ENCODE measurements at places on chromosomes 16 and 17.

- peak; percentile 69 for DNase-seq
Measured at GRCh38 chr16:67246081-67246755, 1.1 kb downstream of the FHOD1 start.

DNA sequence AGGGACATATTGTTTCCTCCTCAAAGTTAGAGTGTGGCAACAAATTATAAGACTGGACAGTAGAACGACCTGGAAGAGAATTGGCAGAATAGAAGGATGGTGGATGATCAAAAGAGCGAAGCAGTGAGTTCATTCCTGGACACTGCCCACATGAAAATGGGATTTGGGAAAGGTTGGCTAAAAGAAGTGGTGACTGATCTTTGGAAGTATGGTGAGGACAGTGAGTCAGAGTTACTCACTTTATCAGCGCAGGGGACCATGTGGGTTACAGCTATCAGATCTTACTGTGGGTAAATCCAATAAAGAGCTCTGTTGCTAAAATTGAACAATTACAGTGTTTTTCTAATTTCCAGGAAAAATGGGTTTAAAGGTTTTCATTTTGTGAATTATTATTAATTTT is 2.7 kb upstream of the TANC2 start:
- peak; percentile 18 for DNase-seq

DNA sequence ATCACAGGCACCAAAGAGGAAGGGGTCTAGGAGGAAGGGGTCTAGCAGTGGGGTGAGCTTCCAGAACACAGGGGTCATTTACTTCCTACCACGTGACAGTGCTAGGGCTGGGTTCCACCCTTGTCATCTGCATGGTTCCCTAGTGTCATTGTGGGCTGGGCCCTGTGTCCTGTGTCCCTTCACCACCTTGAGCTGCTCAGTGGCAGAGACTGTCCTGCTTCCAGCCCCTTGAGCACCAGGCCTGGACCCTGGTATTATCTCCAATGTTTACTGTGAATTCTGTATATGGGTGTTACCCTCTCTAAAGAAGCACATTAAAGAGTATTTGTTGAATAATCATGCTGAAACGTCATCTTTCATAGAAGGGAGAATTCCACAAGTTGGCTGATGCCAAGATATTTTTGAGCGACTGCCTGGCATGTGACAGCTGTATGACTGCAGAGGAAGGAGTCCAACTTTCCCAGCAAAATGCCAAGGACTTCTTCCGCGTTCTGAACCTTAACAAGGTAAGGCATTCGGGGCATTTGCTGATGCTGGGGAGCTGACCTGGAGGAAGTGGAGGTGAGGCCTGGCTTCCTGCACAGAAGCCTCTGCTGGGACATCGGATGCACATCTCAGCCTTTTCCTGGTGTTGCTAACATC is 5.5 kb downstream of the NARF start:
- DNase-seq = no peak

DNA sequence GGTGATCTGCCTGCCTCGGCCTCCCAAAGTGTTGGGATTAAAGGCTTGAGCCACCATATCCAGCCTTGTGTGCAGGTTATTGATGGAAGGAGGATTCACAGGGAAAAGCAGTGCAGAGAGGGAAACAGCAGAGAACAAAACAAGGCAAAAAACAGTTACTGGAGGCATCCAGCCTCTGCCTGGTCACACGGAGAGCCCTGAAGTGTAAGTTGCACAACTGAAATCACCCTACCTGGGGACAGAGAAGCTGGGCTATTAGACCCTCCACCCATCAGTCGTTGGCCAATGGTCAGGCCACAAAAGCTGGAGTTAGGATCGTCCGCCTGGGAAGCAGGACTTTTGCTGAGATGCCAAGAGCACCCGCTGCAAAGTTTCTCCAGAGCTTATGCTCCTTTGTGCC is 57.9 kb upstream of the BCO1 start:
- no peak for DNase-seq

GRCh38 chr17:31475378-31476162 is 84.1 kb downstream of the RAB11FIP4 start:
- DNase-seq = no peak

- DNase-seq = peak; percentile 6
Measured at GRCh38 chr17:29007860-29008455, 2.1 kb upstream of the SEZ6 start.

GRCh38 chr16:53509906-53510703 is 7.1 kb upstream of the AKTIP start:
- peak; percentile 63 for DNase-seq

DNA sequence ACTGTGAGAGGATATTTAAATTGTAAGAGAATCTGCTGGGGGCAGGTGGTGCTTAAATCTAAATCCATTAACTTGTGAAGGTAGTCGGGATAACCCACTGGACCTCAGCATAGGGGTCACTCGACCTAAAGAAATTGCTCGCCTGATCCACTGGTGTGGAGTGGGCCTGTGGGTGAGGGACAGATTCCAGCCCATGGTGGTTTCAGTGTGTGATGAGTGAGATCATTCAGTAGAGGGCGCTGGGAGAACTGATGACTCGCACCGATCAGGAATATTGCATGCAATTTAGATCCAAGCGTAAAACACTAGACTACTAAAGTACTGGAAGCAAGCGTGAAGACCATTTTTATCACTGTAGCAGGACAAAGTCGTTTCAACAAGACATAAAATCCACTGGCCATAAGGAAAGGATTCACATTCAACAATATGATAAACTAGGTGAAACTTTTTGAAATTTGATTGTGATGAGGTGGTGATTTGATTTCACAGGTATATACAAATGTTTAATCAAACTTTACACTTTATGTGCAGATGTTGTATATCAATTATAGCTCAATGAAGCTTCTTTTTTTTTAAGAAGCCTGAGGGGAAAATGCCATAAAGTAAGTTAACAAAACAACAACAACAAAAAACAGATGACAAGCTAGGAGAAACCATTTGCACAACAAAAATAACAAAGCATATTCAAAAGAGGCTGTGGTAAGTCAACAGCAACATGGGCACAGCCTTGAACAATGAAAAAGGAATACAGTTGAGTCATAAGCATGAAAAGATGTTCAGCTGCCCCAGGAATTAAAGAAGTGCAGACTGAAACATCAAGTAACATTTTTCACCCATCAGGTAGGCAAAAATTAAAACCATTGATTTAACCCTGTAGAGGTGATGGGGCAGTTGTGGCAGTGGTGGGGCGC is 7.5 kb upstream of the TMEM170A start:
- DNase-seq = peak; percentile 47

DNA sequence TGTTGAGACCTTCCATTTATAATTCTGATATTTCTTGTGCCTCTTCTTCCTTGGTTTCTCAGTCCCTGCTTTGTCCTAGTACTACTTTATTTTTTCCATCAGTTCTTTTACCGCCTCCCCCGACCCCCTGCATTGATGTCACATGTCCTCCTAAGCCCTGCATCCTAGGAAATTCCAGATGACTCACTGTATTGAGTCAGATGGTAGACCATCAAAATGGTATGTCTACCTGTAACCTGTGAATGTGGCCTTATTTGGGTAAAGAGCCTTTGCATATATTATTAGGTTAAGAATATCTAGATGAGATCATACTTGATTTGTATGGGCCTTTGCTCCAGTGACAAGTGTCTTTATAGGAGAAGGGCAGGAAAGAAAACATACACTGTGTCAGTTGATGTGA is 515.3 kb upstream of the CA10 start:
- DNase-seq = no peak

GRCh38 chr16:59463776-59464175 is 729.7 kb upstream of the GOT2 start:
- no peak for DNase-seq

GRCh38 chr17:51006601-51007000 is 114.1 kb downstream of the SPAG9 start:
- no peak for DNase-seq

DNA sequence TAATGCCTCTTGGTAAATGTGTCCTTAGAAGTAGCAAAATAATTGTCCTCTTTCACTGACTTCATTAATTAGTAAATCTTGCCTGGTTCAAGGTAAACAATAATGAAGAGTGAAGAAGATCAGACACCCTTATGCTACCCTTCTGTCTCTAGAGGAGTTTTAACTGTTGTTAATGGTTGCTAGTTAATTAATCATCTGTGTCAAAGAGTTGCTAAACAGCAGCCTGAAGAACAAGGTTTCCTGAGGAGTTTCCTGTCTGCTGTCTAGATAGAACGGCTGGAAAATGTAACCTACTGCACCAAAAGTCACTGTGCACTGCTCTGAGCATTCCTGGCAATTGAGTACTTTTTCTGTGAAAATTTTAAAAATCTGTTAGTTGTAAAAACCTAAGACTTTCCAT is 131.3 kb downstream of the NLK start:
- no peak for DNase-seq

GRCh38 chr16:7390974-7391373 is 58.3 kb downstream of the RBFOX1 start:
- DNase-seq = no peak

DNA sequence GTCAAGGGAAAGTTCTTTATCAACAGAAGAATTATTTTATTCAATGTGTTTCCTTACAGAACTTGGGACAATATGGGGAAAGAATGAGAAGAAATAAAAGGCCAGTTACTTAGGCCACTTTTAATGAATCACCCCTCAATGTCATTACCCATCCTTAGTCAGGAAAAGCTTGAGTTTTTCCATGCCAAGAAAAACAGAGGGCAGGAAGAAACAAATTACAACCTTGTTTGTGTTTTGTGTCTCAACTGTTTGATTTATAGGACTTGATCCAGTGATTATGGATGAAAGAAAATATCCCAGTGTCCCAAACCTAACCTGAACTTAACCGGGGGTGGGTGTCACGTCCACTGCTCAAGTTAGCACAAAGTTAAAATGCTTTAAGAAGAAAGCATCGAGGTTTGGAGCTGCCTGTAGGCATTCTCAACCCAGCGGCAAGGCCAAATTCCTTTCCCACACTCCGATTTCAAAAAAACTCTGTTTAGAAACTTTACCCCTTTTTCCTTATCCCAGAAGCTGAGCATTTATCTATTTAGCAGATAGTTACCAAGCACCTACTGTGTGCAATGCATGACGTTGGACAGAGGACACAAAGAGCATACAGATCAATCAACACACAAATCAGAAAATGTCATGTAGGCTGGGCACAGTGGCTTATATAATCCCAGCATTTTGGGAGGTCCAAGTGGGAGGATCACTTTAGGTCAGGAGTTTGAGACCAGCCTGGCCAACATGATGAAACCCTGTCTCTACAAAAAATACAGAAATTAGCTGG is 14.0 kb upstream of the CYB5B start:
- DNase-seq = peak; percentile 84

GRCh38 chr17:38439436-38439835 is 11.2 kb downstream of the ARHGAP23 start:
- DNase-seq = no peak

GRCh38 chr16:5841974-5842373 is 744.4 kb upstream of the EEF2KMT start:
- DNase-seq = no peak

DNA sequence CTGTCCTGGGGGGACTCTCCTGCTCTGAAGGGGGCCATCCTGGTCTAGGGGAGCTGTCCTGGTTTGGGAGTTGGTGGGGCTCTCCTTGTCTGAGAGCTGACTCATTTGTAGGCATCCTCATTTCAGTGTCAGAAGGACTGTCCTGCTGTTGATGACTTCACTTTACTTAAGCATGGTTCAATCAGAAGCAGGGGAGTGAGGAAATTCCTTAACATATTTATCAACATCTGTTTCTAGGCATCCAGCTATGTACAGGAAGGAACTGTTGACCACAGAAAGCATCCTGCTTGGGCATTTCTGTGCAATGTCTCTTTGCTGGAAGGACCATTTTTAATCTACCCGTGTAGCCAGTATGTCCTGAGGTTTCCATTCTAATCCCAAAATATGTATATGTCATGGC is 502.7 kb upstream of the HSBP1 start:
- DNase-seq = no peak

GRCh38 chr16:19499006-19499405 is 22.9 kb downstream of the GDE1 start:
- no peak for DNase-seq

GRCh38 chr16:58317608-58318152 is 22.9 kb upstream of the PRSS54 start:
- DNase-seq = no peak

- no peak for DNase-seq
Measured at GRCh38 chr16:23508589-23509440, 1.5 kb downstream of the GGA2 start.

GRCh38 chr16:85501900-85502299 is 111.2 kb upstream of the GSE1 start:
- DNase-seq = no peak

Measured in NCI-H460 (cell line).